ENCODE measurements at places on chromosomes 4 and X.
A peak's percentile ranks its signal among the peaks of the same experiment; 100 is the strongest.

DNA sequence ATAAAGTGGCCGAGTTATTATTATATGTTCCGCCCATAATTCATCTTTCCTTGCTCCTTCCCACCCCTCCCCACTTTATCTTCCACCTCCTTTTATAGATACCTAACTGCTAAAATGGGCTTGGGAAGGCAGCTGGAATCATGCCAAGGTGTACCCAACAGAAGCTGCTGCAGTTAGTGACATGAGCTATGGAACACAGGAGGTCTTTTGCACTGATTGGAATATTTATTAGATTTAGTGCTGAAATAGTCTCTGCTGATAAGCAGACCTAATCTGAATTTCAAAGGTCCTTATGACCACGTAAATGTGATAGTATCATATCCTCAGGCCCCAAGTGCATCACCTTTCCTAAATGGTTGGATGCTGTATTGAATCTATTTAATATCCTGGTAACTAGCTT is 64.9 kb downstream of the HMGB2 start:
- DNase-seq, result no peak

DNA sequence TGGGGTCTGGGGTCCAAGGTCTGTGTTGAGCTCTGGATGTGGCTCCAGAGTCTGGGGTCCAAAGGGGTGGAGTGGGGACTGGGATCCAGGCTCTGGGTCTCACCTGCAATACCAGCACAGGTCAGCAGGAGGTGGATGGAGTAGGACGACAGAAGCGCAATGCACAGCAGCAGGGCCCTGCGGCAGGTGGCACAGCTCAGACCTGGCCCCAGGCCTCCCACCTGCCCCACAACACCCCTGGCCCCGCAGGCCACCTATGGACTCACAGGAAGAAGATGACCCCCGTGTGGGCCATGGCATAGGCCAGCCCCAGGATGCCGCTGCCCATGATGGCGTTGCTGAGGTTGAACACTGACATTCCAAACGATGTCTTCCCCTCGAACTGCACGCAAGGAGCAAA is 3.4 kb downstream of the SLC38A5 start:
- peak; percentile 46 for DNase-seq

GRCh38 chr4:16684097-16684496 is 214.3 kb downstream of the LDB2 start:
- no peak for DNase-seq

- no peak for DNase-seq
Measured at GRCh38 chr4:139560406-139561104, 4.5 kb upstream of the SETD7 start.

DNA sequence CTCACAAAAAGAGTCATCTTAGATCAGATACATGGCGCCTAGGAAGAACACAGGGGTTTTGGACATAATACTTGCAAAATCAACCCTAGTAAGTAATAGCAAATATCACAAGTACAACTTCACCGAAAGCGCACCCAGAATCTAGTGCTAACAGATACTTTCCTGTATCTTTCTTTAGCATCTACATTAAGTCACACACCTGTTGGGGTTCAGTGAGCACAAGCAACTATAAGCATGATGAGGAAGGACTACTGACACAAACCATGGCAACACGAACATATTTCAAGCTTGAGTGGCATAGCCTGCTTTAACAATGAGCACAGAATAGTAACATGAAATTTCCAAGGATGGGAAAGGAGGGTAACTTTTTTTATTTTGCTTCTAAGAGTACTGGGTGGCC is 116.1 kb downstream of the GPC3 start:
- no peak for DNase-seq

- DNase-seq, result no peak
Measured at GRCh38 chr4:7414736-7415510, 19.8 kb downstream of the PSAPL1 start.

- no peak for DNase-seq
Measured at GRCh38 chr4:157314906-157315305, 94.4 kb downstream of the GRIA2 start.

- no peak for DNase-seq
Measured at GRCh38 chrX:147679356-147680005, 232.2 kb upstream of the FMR1 start.
